ENCODE measurements at places on chromosomes 16 and 17. TPM values are rescaled to one million over a fixed set of nuclear protein-coding genes. Genes with fewer than 3 reads are reported as not detected.

- DNase-seq: no peak
These were observed 41.5 kb upstream of the B4GALNT2 start for GRCh38 chr17:49090878-49091594.

MILR1 gene
- 2.2 TPM for total RNA-seq

FAM222B gene
- total RNA-seq: 2.7 TPM

GRCh38 chr16:19361587-19361986 is 56.1 kb upstream of the TMC5 start:
- no peak for DNase-seq

DNA sequence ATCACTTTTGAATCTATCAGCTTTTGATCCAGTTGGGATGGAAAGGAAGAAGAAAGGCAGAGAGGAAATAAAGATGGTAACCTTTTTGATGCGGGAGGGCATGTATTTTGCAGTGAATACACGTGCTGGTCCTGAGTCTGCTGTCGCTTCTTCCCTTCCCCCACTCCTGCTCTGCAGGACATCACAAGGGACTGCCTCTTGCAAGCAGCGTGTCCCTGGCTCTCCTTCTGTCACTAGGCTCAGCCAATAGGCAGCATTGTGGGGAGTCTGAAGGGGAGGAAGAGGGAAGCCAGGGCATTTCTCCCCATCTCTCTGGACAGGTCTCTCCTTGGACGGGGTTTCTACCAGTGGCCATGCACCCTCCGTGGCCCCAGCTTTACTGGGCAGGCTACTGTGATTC is 15.7 kb upstream of the WFDC1 start:
- no peak for DNase-seq

DNA sequence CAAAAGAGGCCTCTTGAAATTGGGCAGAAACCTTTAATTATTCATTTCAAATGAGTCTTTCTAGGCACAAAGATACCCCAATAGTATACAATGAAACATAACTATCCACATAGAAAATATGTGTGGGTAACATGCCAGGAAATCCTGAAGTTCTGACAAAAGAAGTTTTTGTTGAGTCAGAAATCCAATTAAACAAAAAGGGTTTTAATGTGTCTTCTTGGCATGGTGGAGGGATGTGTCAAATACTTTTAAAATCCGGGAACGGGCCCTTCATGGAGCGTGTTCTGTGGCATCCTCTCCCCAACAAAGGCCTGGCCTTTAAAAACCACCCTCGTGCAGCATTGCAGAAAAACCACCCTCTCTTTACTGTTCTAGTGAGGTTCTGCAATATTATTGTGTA is 14.2 kb downstream of the CDRT4 start:
- no peak for DNase-seq

DNA sequence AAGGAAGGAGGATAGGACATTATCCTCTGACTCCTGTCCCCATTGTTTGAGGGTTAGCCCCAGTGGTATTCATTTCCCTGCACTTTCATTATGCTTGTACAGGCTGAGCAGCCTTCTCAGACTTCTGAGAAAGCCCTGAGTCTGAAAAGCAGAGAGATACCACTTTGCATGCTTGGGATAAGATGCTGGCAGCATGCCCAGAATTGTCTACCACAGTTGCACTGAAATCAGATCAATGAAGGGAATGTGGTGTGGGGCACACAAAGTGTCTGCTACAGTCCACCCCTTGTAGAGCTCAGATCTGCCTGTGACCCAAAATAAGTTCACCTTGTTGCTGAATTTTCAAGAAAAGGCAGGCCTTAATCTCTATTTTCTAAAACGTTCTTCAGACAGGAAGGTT is 160.6 kb downstream of the CCT6B start:
- no peak for DNase-seq

DNA sequence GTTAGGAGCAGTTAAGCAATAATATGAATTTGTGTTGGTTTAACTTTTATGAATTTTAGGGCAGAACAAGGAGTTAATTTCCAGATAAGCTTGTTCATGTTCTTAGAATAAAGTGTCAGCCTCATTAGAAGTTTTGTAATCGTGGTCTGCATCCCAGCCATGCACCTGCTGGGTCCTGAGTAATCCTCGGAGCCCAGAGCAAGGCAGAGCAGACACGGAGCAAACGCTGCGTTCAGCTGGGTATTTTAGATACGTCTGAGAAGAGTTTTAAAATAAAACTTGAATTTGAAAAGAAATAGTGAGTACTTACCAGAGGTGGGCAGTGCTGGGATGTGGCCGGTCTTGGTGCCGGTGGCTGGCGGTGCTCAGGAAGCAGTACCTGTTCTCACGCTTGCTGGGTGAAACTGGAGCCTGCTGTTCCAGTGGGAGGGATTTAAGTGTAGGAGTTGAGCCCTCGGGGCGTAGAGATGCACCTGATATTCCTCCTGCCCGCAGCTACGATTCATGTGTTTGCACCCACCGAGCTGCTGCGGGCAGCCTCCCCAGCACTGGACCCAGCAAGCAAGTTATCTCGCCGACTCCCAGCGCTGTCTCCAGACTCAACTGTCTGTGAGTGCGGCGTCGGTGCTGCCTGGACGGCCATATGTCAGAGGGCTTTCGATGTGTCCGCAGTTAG is at the start of gene ZNF750:
ZNF750 (minus strand) TSS at position 406 of the 676 bp plus-strand sequence. CDS start 7,568 bp downstream, outside the sequence.
- no peak for DNase-seq

All from occipital lobe (tissue), 3 donors.